DND-41 (cell line): ENCODE measurements at places on chromosomes 5 and 9.

DNA sequence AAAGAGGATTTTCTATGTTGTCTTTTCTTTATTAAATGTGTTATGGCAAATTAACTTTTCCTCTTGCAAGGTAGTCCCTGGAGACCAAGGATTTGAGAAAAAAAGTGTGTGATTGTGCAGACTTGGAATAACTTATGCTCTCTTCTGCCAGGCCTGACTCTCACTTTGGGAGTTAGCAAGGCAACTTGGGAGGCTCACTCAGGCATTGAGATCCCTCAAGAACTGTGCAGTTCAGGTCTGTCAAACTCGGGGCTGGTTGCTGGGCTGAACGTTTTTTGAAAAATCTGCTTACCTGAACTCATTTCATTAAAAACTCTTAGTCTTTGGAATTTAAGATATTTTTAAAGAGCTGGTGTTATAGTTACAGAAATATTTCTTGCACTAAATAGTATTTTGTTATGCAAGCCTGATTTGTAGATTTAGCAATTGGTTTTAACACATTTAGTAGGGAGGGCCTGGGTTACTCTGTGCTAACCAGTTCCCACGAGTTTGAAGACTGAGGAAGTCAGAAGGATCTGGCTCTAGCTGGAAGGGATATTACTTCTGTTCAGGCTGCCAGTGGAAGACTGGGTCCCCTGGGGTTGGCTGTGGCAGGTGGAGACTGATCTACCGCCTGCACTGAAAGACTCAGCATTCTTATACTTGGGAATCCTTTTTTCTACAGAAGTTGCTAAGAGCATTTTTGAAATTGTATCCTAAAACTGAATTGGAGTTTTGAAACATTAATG lies 150.4 kb upstream of the PCSK5 start:
- no peak for DNase-seq

GRCh38 chr9:35566417-35566816 lies 38.6 kb upstream of the TESK1 start:
- DNase-seq, result no peak

DNA sequence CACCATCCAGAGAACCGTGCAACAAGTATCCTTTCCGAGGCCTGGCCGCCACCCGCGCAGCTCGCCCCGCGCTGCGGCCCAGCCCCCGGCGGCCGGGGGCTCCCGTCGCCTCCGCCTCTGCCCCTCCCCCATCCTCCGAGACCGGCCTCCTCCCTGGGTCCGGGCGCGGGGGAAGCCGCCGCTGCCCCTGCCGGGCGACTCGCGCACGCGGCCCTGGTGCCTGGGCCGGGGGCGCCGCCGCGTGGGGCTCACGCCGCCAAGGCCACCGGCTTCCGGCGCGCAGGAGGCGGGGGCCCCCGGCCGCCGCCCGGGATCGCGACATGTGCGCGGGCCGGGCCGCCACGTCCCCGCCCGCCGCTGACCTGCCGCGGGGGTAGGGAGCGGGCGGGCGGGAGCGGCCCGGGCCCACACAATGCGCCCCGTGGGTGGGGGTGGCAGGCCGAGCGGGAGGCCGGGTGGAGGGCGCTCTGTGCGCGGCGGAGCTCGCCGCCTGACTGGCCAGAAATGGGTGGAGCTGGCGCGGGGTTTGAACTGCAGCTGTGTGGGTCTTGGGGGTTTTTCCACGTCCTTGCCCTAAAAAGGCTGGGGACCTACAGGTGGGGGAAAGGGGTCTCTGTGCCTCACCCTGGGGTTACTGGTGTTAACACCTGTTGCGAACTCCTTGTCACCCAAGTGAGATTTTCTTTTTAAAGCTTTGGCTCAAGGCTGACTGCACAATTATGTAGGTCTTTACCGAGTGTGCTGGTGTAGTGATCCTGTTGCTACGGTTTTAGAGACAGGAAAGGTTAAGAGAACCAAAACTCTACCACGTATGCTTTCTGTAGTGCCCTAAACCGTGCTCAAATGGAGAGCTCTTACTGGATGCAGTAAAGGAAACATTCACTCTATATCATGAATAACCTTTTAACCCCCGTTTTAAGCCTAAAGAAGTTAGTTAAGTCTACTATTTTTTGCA lies 32.3 kb downstream of the TNPO1 start:
- peak; percentile 51 for DNase-seq

- DNase-seq, result no peak
Observed at GRCh38 chr9:124273427-124274160, 15.8 kb downstream of the NEK6 start.

DNA sequence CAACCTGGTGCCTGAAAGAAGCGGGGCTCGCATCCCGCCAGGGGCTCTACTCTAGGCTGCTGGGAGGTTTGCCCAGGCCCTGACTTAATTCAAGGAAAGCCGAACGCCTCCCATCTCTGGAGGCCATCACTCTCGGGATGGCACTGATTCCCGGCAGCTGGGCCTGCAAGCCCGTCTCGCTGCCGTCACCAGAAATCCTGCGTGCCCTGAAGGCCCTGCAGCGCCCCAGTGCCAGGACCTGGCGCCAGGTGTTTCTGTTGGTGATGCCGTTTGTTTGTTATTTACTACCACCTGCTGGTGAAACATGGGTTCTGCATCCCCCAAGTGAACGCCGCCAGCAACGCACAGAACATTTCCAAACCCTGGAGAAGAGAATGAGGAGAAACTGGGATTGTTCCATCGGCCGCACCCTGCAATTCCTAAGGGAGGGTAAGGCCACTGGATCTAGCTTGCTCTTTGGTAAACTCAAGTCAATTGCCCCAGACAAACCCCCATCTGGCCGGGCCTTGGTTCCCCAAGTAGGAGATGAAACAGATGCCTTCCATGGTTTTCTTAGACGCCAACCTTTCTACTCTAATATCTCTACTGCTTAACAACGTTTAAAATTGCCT lies 77.9 kb downstream of the AK8 start:
- DNase-seq, result peak; percentile 65

- no peak for DNase-seq
Observed at GRCh38 chr5:27516437-27516836, 478.1 kb upstream of the CDH9 start.

DNA sequence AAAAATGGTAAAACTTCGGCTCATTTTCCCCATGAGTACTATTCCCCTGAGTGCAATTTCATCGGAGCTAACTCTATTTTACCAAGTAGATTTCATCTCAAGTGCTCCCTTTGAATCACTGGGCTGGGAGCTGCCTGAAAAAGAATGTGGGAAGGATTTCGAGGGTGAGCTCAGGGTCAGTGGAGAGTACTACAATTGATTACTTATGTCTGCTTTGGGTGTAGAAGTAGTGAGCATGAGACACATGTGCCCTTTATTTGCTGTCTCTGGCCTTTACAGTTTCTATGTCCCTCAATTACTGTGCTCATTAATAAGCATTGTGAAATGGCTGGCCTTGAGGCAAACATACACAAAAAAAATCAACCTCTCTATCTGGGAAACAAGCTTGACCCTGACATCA lies 172.7 kb upstream of the RFX3 start:
- DNase-seq, result no peak

GRCh38 chr9:109110329-109111021 lies 9.3 kb downstream of the TMEM245 start:
- no peak for DNase-seq

GRCh38 chr5:84715686-84716085 lies 331.0 kb upstream of the EDIL3 start:
- DNase-seq, result no peak

GRCh38 chr9:133449760-133450159 lies 10.0 kb upstream of the CACFD1 start:
- DNase-seq, result no peak

DNA sequence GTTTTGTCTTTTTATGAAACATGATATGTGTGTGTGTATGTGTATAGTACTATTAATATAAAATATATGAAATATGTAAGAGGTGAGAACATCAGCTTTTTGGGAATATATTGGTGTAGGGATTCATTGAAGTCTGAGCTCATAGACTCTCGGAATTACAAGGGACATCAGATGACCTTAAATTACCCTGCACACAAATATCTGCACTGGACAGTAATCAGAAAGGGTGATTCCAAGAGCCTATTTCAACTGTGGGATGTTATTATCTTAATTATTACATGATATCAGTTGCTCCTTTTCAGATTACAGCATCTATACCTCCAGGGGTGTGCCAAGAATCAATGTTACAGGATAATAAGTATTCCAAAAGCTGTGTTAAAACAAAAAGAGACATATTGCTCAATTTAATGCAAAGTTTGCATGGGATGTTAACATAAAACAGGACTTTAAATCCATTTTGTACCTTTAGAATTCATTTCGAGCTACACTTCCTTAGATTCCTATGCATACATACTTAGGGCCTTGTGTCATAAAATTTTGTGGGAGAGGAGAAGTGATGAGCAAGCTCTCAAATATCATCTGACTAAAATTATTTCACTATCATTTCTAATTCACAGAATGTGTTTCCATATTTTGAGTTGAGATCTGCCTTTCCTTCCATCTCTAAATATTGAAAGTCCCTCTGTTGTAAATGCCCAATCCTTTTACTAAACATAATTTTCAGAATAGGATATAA lies 365.2 kb downstream of the BRINP1 start:
- DNase-seq, result no peak

DNA sequence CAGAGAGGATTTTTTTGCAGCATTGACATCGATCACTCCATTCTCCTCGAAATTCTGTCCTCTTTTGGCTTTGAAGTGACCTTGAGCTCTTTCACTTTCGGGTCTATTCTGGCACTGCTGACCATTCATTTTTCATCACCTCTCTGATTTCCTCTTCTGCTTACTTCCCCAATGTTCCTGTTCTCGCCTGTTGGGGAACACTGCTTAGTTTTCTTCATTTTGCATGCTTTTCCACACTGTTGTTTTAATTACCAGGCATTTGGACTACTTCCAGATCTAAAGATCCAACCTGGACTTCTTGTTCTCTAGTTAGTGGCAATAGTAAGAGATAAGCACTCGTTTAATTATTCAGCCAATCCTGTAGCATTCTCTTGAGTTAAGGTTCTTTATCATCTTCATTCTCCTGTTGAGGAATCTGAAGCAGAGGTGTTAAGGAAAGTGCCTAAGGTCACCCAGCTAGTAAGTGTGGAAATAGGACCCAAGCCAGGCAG lies 53.4 kb downstream of the MAN2A1 start:
- DNase-seq, result no peak

- DNase-seq, result no peak
Observed at GRCh38 chr9:4936823-4937222, 48.2 kb upstream of the JAK2 start.

DNA sequence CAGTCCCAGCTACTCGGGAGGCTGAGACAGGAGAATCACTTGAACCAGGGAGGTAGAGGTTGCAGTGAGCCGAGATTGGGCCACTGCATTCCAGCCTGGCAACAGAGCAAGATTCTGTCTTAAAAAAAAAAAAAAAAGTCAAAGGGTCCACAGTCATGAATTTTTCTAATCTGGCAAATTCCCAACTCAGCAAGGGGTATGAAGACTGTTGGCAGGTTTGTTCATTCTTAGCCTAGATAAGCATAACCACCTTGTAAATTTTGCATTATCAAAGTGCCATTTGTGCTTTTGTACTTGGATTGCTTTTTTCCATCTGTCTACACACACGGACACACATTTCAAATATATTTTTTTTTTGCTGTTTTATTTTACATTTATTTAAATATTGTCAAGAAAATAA lies 299.8 kb upstream of the NUDT12 start:
- no peak for DNase-seq

- DNase-seq, result no peak
Observed at GRCh38 chr9:99383536-99383935, 161.5 kb downstream of the SEC61B start.

GRCh38 chr9:82903503-82903902 lies 159.4 kb downstream of the RASEF start:
- no peak for DNase-seq

- DNase-seq, result no peak
Observed at GRCh38 chr9:126502417-126503332, 111.1 kb upstream of the LMX1B start.

DNA sequence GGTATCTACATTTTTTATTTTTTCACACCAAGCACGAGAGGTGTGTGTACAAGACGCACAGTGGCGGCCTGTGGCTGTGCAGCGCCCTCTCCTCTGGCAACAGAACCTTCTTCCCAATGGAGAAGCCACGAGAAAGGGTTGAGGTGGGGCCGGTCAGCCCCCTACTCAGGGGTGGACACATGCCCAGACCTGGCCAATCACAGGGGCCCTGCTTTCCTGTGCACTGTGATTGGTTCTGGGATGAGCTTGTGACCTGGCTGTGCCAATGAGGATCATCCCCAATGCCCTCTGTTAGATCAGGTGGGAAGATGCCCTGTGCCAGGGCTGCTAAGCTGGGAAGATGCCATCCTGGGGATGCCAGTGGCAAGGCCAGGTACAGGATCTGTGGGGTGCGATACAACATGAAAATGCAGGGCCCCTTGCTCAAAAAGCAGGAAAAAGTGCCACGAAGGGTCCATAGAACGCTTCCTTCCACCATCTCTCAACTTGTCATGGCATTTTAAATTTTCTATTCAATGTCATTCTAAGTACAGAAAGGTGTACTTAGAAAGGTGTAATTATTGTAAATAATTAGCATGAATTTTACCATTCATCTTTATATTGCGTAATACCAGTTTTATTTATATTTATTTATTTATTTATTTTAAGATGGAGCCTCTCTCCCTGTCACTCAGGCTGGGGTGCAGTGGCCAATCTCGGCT lies 15.4 kb downstream of the IER5L start:
- DNase-seq, result no peak

GRCh38 chr5:102922799-102923477 lies 167.8 kb downstream of the PAM start:
- no peak for DNase-seq

GRCh38 chr5:38621840-38622437 lies 65.5 kb upstream of the LIFR start:
- no peak for DNase-seq

DNA sequence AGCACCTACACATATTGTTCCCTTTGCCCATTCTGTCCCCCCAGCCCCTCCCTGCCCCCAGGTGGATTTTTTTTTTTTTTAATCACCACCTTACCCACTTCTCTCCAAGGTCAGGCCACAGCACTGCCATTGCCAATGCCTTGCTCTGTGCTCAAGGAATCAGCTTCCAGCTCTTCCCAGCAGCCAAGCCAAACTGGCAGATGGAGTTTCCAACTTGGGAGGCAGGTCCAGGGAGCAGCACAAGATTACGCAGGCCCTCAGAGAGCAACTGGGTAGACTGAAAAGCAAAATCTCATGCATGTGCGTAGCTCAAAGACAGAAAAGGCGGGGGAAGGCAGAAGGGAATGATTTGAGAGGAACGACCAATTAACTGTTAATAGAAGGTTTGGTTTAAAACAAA lies 15.1 kb downstream of the GRHPR start:
- no peak for DNase-seq

DNA sequence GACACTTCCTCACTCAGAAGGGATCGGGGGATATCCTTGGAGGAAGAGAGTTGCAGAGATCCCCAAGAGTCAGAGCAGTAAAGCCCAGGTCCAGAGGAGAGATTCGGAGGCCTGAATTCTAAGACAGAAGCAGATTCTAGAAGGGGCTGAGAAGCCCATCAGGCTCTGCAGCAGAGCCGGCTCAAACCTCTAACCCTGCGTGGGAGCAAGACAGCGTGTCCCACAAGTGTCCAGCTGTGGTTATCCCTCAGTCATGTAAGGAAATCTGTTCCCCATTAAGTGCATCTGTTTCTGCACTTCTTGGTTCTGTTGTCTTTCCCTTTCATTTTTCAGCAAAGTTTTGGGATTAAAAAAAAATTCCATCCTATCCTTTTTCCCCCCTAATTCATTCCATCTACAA lies 4.8 kb upstream of the DIAPH1 start:
- no peak for DNase-seq

GRCh38 chr9:122261469-122261881 lies 3.2 kb downstream of the RBM18 start:
- DNase-seq, result no peak

- no peak for DNase-seq
Observed at GRCh38 chr5:154201108-154201769, 10.7 kb downstream of the GALNT10 start.

GRCh38 chr5:72651779-72652178 lies 144.6 kb upstream of the ZNF366 start:
- no peak for DNase-seq
